ENCODE measurements at places on chromosomes 11 and 22.
A peak's percentile ranks its signal among the peaks of the same experiment; 100 is the strongest.

DNA sequence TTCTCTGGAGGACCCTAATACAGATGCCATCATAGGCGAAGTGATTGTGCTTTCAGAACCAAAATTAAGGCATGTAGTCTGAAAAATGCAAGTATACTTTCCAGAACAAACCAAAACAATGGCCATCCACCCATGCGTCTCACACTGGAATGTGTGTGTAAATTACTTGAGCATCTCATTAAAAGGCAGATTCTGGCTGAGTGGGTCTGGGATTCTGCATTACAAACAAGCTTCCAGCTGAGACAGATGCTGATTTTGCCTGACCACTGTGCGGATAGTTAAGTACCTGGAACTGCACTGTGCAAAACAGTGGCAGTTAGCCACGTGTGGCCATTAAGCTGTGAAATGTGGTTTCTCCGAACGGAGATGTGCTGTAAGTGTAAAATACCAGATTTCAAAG, 26.2 kb downstream of the RRP7A start:
- no peak for DNase-seq

GRCh38 chr22:48351376-48352085, 1476.1 kb downstream of the BRD1 start:
- no peak for DNase-seq

GRCh38 chr11:78313181-78313795, 104.3 kb downstream of the GAB2 start:
- peak; percentile 73 for DNase-seq

GRCh38 chr11:128448200-128448886, 139.0 kb downstream of the ETS1 start:
- peak; percentile 81 for DNase-seq

DNA sequence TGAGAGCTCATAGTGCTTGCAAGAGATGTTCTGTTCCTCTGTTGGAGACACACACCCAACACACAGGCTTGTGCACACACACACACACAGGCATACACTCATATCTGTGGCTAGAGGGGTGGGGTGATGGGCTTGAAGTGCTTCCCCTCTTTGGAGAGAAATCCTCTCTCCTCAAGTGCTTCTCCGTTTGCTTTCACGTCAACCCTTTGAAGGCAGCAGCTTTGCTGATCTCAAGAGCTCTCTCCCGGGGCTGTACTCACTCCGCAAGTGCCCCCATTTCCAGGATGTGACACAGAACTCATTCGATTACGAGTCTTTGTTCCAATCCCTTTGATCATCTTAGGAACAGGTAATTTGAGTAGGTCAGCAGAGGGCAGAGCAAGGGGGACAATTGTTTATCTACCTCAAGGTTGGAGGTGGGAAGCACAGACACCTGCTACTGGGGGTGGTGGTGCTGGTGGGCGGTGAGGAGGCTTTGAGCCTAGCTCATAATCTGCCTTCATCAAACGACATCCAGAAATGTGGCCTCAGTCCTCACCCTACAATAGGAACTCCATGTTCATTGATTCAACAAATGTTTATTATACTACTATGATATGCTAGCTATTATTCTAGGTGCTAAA, 529.8 kb upstream of the CADM1 start:
- DNase-seq = no peak

DNA sequence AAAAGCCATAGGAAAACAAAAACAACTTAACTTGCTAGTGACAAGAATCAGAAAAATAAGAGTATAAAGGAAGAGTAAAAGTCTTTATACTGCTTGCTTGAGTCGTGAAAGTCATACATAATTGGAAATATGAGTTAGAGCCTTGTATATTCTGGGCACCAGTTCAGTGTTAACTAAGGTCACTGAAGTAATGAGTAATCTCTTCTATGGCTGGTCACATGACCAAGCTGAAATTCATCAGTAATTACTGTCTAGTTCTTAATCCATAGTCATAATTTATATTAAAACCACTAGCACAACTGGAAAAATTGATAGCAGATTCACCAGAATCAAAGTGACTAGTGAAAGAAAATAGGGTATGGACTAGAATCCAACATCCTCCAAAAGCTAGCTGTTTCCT, 84.4 kb upstream of the SLC5A12 start:
- no peak for DNase-seq

DNA sequence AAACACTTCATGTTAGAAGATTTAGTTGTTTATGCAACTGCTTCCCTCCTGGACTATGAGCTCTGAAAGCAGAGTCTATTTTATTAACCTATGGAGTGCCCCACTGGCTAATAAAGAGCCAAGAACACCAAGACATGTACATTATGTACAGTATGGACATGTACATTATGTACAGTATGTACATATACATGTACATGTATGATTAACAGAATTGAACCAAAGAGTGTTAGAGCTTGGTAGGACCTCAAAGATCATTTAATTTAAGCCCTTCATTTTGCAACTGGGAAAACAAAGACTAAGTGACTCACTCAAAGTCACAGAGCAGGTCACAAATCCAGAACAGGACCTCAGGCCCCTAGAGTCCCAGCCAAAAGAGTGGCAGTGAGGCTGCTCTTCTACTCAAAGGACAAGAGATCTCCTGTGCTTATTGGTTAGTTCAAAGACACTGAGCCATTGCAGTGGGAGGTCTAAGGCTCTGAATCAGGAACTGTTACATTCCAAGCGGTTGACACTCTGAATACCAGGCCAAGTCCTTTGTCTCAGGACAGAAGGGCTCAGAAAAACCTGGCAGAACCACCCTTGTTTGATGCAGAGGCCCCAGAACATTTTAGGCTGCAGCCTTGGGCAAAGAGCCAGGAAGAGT, 103.8 kb downstream of the FAM168A start:
- peak; percentile 10 for DNase-seq

DNA sequence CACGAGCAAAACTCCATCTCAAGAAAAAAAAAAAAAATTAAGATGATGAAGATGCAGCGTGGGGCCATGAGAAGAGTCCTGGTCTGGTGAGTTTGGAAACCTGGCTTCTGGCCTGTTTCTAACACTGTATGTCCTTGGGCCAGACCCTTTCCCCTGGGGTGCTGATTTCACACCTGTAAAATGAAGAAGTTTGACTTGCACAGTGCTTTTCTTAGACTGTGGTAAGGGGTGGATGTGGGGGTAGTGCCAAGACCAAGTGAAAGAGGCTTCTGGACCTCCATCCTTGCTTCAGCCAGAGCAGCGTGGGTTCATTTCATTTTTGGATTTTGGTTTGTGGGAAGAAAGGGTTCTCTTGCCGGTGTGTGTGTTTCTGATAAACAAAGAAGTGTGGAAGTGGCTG, 42.1 kb downstream of the PTPRJ start:
- DNase-seq = no peak

DNA sequence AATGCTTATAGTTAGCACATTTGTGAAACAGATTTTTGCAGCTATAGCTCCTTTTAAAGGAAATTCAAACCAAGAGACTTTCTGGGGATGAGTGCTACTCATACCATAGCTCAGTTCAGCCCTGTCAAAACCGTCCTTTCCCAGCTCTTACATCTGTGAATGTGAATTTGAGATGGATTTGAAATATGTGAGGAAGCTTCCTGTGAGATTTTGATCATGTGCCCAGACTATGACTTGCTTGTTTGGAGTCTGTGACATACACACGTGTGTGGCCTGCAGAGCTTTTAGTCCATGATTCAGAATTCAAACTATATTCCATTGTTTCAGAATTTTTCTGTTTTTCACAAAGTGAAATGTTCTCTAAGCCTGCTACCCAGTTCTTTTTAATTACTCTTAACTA, 4.4 kb upstream of the MMP1 start:
- no peak for DNase-seq

- DNase-seq = no peak
These were observed 1.5 kb downstream of the TPBGL start for GRCh38 chr11:75241906-75242644.

DNA sequence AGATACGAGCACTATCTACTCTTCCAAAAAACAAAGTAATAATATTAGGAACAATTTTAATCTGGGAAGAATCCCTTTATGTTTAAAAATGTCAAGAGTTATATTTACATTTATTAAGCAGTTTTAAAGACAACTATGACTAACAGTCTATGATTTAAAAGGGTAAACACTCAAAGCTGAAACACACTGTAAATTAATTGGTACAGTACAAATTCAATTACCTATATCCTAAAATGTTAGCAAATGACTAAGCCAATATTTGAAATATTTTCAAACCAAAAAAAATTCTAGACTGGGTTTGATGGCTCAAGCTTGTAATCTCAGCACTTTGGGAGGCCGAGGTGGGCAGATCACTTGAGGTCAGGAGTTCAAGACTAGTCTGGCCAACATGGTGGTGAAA, 36.0 kb upstream of the CHRNA10 start:
- DNase-seq = no peak

GRCh38 chr11:19092342-19092741, 24.6 kb upstream of the ZDHHC13 start:
- no peak for DNase-seq

DNA sequence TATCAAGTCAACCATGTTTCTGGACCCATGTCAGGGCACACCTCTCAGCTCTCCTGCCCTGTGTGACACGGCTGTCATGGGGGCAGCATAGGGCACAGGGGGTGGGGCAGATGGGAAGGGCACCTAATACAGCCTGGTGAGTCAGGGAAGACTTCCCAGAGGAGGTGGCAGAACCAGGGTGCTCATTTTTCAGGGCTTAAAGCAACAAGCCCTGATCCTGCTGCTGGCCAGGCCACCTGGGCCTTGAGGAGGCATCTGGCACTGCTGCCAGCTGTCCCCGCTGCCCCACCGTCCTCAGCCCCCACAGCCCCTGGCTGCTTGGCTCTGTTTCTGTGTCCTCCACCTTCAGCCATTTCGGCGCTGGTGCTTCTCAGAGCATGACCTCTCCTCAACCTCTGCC, 4.4 kb downstream of the MAP3K11 start:
- no peak for DNase-seq

GRCh38 chr11:64905516-64906313, 11.3 kb downstream of the ATG2A start:
- DNase-seq = no peak

GRCh38 chr11:70828593-70829082, 423.7 kb downstream of the SHANK2 start:
- no peak for DNase-seq

GRCh38 chr11:9815486-9816136, 151.7 kb downstream of the SWAP70 start:
- DNase-seq = peak; percentile 61

DNA sequence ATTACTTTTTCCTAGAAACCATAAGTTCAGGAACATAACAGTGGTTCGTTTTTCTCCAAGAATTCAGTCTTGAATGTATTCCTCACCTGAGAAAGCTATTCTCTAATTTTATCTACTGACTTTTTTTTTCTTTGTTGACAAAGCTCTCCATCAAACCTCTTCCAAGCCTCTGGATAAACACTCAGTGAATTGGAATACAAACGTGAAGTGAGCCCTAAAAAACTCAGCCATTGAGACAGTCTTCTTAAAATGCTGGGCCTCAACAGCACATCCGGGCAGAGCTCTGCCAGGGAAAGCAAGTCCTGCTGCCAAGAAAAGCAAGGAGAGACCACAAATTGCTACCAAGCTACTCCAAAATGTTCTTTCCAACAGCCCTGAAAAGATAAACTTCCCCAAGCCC, 7.7 kb upstream of the SLC1A2 start:
- no peak for DNase-seq

- no peak for DNase-seq
These were observed 151.1 kb upstream of the ISX start for GRCh38 chr22:34914846-34915245.

- no peak for DNase-seq
These were observed at the start of gene TMPRSS6 for GRCh38 chr22:37109242-37109917. TSS of gene TMPRSS6 (minus strand) at chr22:37109713. CDS start at chr22:37103417, 6,296 bp downstream.

DNA sequence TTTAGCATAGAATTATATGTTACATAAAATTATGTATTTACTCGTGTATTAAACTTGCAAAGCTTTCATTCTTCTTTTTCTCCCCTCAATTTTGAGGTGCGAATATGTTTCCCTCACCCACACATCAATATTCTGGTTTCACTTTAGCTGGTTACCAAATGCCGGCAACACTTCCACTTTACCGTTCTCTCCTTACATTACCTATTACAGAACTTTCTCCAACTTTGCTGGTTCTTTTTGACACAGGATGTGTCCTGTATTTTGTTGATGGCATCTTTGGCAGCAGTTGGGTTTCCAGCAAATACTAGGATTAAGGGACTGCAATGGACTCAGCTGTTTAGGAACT, 84.9 kb downstream of the PRR5L start:
- no peak for DNase-seq

GRCh38 chr22:30878516-30879414, 89.8 kb downstream of the MORC2 start:
- no peak for DNase-seq

GRCh38 chr22:40387746-40388145, 17.4 kb downstream of the SGSM3 start:
- DNase-seq = no peak

DNA sequence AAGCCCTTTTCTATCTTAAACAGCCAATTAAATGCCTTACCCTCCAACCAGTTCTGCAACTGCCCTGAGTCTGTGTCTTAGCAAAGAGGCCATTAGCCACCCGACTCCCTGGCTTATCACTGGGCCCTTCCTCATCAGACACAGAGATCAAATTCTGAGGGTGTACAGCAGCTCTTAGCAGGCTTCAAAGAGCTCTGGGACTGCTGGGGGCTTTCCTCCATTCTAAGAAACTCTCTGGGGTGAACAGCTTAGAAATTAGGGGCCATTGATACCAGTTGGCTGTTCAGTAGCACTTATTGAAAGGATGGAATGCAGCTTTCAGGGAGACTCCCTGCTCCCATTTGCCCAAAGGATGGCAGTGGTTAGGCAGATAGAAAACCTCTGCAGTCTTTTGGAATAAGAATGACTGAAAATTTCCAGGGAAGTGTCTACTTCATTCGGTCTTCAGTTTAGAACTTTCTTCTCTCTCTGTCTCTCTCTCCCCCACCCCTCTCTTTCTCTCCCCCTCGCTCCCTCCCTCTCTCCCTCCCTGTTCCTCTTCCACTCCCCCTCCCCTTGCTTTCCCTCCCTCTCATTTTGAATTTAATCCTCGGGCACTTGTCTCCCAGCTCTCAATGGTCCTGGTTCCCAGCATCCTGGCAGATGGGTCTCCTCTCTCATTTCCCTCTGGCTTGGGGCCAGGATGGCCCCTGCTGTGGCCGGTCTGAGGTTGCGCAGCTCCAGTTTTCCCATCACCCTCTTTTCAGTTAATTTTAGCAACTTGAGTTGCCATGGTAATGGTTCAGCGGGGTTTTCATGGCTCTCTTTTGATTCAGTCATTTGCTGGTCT, 76.4 kb downstream of the COMMD9 start:
- DNase-seq = no peak

DNA sequence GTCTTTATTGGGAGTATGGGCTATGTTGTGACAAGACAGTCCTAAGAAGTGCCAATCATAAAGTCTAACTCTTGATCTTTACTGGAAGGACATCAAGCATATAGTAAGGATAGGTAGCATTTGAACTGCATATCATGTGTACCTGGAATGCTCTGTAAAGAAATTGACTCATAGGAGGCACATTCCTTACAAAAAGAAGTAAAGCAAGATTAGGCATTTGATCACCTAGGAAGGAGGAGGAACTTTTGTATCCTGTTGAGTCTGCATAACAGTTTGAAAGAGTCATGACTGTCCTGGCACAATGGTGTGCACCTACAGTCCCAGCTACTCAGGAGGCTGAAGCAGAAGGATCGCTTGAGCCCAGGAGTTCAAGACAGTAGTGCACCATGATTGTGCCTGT, 42.2 kb upstream of the DNAJB7 start:
- DNase-seq = no peak
